ENCODE measurements at places on chromosomes 5 and 9. TPM values are rescaled to one million over a fixed set of nuclear protein-coding genes. Genes with fewer than 3 reads are reported as not detected.
A peak's percentile ranks its signal among the peaks of the same experiment; 100 is the strongest.

DNA sequence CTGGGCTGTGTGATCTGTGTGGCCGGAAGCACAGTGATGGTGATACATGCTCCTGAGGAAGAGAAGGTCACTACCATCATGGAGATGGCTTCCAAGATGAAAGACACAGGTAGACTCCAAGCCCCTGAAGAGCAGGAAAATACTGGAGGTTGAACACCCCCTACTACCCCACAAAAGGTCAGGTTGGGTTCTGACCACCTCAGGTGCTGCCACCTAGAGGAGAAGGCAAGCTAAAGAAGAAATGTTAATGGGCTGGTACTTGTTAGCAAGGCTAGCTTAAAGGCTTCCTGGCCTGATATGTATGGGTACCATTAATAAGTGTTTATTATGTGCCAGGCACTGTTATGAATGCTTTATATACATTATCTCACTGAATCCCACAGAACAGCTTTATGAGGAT, 11.7 kb downstream of the NIPAL4 start:
- H3K4me1 ChIP-seq: peaks cover 2% of the 10 kb centered on the region
- DNase-seq: peak; percentile 80
- no peaks in the 10 kb centered on the region for H3K27me3 ChIP-seq
- no peak overlapping the region for H3K27ac ChIP-seq
- peaks cover 45% of the 10 kb centered on the region for H3K36me3 ChIP-seq

- no peak overlapping the region for H3K27ac ChIP-seq
- no peak overlapping the region for H3K4me3 ChIP-seq
- H3K36me3 ChIP-seq: no peaks in the 10 kb centered on the region
- H3K27me3 ChIP-seq: no peaks in the 10 kb centered on the region
- peaks cover 3% of the 10 kb centered on the region for H3K4me1 ChIP-seq
- DNase-seq: no peak
These were observed 316.8 kb downstream of the NDUFS4 start for GRCh38 chr5:53877243-53877642.

- no peak overlapping the region for H3K27ac ChIP-seq
- no peak for DNase-seq
- H3K36me3 ChIP-seq: no peaks in the 10 kb centered on the region
- no peaks in the 10 kb centered on the region for H3K4me1 ChIP-seq
- H3K4me3 ChIP-seq: no peak overlapping the region
These were observed 10.8 kb upstream of the BTNL3 start for GRCh38 chr5:180977852-180978251.

GRCh38 chr5:90096415-90097081, 313.0 kb downstream of the CETN3 start:
- H3K4me1 ChIP-seq: peaks cover 3% of the 10 kb centered on the region
- no peak overlapping the region for H3K27ac ChIP-seq
- H3K4me3 ChIP-seq: no peak overlapping the region
- DNase-seq: peak; percentile 71

- H3K27me3 ChIP-seq: no peaks in the 10 kb centered on the region
- DNase-seq: no peak
- no peak overlapping the region for H3K4me3 ChIP-seq
These were observed 64.2 kb downstream of the GAPVD1 start for GRCh38 chr9:125325826-125326225.

DNA sequence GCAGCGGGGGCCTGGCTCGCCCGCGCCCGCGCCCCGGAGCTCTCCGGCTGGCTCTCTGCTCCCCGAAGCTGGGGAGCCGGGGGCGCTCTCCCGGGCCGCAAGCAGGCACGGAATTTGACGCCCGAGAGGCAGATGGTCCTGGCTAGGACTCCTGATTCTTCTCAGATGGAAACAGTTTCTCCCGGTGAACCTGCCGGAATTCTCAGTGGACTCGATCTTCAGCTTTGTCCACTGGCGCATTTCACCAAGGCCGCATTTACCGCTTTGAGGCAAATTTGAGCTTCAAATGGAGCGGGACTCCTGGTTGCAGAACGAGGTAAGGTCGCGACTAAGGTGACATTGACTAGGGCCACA, 305.7 kb upstream of the KCNN2 start:
- H3K27me3 ChIP-seq: peaks cover 55% of the 10 kb centered on the region
- peak overlapping the region; percentile 91 for H3K4me3 ChIP-seq
- no peaks in the 10 kb centered on the region for H3K36me3 ChIP-seq
- no peak overlapping the region for H3K27ac ChIP-seq
- DNase-seq: no peak

- no peak overlapping the region for H3K27ac ChIP-seq
- H3K4me1 ChIP-seq: no peaks in the 10 kb centered on the region
- no peak overlapping the region for H3K4me3 ChIP-seq
- peaks cover 73% of the 10 kb centered on the region for H3K36me3 ChIP-seq
These were observed 76.7 kb downstream of the RAB24 start for GRCh38 chr5:177226860-177227259.

DNA sequence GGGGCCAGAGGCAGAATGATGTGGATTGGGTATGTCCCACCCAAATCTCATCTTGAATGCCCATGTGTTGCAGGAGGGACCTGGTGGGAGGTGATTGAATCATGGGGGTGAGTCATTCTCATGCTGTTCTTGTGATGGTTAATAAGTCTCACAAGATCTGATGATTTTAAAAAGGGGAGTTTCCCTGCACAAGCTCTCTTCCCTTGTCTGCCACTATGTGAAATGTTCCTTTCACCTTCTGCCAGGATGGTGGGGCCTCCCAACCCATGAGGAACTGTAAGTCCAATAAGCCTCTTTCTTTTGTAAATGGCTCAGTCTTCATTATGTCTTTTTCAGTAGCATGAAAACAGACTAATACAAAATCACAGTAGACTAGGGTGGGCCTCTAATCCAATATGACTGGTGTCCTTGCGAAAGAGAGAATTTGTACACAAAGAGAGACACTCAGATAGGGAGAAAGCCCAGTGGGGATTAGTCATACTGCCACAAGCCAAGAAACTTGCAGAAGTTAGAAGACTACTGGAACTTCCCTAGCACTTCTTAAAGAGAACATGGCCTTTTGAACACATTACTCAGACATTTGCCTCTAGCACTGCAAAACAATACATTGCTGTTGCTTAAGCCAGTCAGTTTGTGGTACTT, 68.4 kb downstream of the ANXA1 start:
- H3K4me1 ChIP-seq: peaks cover 4% of the 10 kb centered on the region
- H3K27ac ChIP-seq: no peak overlapping the region
- DNase-seq: no peak
- no peaks in the 10 kb centered on the region for H3K36me3 ChIP-seq
- no peak overlapping the region for H3K4me3 ChIP-seq

DNA sequence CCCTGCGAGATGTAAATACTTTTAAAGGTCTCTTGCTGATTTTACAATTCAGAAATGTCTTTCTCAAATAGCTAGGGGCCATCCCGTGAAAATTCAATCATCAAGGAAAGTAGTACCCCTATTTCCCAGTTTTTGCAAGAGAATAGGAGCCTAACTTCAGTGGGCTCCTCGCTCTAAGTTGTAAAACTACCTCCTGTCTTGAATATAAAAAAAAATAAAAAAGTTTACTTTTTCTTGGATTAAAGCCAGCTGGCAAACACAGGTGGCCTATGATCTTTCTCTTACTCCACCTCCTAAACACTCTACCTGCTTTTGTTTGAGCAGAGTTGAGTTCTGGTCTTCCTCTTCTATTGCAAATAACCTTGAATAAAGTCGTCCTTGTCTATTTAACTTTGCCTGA, 79.4 kb downstream of the SLCO4C1 start:
- H3K4me1 ChIP-seq: no peaks in the 10 kb centered on the region
- H3K27ac ChIP-seq: no peak overlapping the region
- no peak overlapping the region for H3K4me3 ChIP-seq
- no peaks in the 10 kb centered on the region for H3K36me3 ChIP-seq
- no peak for DNase-seq

- no peaks in the 10 kb centered on the region for H3K27me3 ChIP-seq
- H3K4me3 ChIP-seq: no peak overlapping the region
- peak overlapping the region; percentile 32 for H3K27ac ChIP-seq
- H3K36me3 ChIP-seq: no peaks in the 10 kb centered on the region
These were observed 17.1 kb downstream of the SCAI start for GRCh38 chr9:125126019-125126746.

DNA sequence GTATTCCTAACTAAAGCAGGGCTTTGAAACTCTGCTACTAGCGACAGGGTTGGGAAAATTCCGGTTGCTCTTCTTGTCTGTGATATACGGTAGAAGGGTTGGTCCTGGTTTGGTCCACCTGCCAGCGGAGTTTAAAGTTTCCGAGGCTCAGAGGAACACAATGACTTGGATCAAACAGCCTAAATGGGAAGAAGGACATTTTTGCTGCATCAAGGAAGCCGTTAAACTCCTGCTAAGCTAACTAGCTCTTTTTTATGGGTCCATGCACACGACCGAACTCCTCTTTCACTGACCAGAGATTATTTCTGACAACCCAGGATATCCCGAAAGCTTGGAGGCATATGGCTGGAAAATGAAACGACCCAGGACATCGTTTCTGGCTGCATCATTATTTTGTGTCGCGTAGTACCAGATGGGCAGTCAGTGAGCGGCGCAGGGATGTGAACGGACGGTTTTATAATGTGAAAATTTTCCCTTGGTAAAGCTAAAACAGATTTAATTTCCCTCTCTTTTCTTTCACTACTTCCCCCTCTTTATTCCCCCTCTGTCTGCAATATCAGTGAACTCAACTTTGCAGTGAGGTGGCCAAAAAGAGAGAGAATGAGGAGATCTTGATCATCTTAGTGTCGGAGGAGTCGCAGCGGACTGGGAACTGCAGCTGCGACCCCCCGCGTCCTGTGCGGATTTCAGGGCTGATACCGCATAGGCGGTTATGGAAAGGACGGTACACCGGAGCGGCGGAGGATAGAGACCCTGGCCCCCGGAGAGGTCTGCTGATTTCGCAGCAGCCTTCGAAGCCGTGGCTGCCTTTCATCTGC, at the start of gene LURAP1L:
Gene LURAP1L (plus strand): TSS at position 160 of the 818 bp plus-strand sequence. CDS start 696 bp downstream, outside the sequence.
- no peaks in the 10 kb centered on the region for H3K36me3 ChIP-seq
- H3K27ac ChIP-seq: no peak within 1 kb of the TSS
- peak; percentile 74 for DNase-seq
- H3K4me3 ChIP-seq: peak within 1 kb of the TSS; percentile 94

DNA sequence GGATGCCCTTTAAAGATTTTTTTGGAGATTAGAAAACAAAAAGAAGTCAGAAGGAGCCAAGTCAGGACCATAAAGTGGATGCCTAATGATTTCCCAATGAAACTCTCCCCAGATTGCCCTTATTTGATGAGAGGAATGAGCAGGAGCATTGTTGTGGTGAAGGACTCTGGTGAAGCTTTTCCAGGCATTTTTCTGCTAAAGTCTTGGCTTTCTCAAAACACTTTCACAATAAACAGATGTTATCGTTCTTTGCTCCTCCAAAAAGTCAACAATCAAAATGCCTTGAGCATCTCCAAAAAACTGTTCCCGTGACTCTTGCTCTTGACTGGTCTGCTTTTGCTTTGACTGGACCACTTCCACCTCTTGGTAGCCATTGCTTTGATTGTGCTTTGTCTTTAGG, 121.8 kb downstream of the CAAP1 start:
- no peaks in the 10 kb centered on the region for H3K4me1 ChIP-seq
- no peak overlapping the region for H3K4me3 ChIP-seq
- H3K27me3 ChIP-seq: no peaks in the 10 kb centered on the region
- H3K27ac ChIP-seq: no peak overlapping the region

- H3K4me1 ChIP-seq: peaks cover 6% of the 10 kb centered on the region
- no peak overlapping the region for H3K4me3 ChIP-seq
- no peak overlapping the region for H3K27ac ChIP-seq
- no peaks in the 10 kb centered on the region for H3K27me3 ChIP-seq
- DNase-seq: no peak
These were observed 398.1 kb downstream of the EBF1 start for GRCh38 chr5:158701406-158702177.

DNA sequence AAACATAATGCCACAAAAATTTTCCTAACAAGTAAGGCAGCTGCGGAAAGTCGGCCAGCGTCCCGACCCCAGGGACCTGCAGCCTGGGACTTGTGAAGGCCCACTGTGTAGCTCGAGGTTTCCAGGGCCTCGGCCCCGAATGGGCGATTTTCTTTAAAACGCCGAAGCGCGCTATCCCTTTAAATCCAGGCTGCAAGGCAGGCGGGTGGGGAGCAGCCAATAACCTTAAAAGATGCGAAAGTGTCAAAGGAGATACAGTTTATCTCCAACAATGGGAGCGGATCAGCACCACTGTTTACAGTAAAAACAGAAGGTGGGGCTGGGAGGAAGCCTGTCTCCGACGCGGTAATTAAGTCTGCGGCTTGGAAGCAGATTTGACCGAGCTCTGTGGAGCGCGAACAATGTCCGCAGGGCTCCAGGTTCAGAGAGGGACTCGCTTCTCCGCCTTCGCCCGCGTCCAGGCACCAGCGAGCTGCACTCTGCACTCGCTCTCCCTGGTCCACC, 1.7 kb upstream of the ZSWIM6 start:
- peak overlapping the region; percentile 97 for H3K27ac ChIP-seq
- H3K36me3 ChIP-seq: no peaks in the 10 kb centered on the region
- peak; percentile 89 for DNase-seq
- peaks cover 7% of the 10 kb centered on the region for H3K4me1 ChIP-seq

- H3K27ac ChIP-seq: no peak overlapping the region
- DNase-seq: no peak
- no peaks in the 10 kb centered on the region for H3K27me3 ChIP-seq
- H3K4me1 ChIP-seq: peaks cover 4% of the 10 kb centered on the region
- H3K36me3 ChIP-seq: no peaks in the 10 kb centered on the region
- no peak overlapping the region for H3K4me3 ChIP-seq
These were observed 79.4 kb upstream of the NREP start for GRCh38 chr5:111836426-111836825.

DNA sequence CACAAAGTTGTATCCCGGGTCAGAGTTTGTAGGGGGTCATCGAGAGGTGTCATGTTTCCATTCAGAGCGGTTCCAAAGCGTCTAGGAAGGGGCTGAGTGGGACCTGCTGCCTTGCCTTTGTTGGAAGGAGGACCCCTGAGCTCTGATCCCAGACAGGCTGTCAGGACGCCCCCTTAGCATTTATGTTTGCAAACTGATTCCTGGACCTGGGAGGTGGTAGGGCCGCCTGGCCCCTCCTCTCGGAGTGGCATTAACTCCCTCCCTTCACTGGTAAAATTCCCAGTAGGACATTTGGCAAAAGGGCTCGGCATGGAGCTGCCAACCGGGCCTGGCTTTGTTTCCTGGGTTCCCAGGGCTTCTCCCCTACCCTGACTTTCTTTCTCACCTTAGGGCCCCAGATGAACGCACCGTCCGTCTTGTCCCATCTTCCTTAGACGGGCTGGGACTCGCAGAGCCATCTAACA, 2.5 kb downstream of the JADE2 start:
- H3K36me3 ChIP-seq: no peaks in the 10 kb centered on the region
- peak overlapping the region; percentile 80 for H3K4me3 ChIP-seq
- H3K4me1 ChIP-seq: peaks cover 23% of the 10 kb centered on the region
- H3K27ac ChIP-seq: no peak overlapping the region
- no peak for DNase-seq

- no peak overlapping the region for H3K4me3 ChIP-seq
- no peak overlapping the region for H3K27ac ChIP-seq
- DNase-seq: no peak
- no peaks in the 10 kb centered on the region for H3K36me3 ChIP-seq
- no peaks in the 10 kb centered on the region for H3K4me1 ChIP-seq
- no peaks in the 10 kb centered on the region for H3K27me3 ChIP-seq
These were observed 42.8 kb downstream of the MAST4 start for GRCh38 chr5:66639037-66639436.

GRCh38 chr5:72378639-72379289, 58.6 kb downstream of the PTCD2 start:
- H3K27me3 ChIP-seq: no peaks in the 10 kb centered on the region
- H3K4me1 ChIP-seq: peaks cover 10% of the 10 kb centered on the region
- H3K4me3 ChIP-seq: peak overlapping the region; percentile 18
- DNase-seq: no peak
- H3K36me3 ChIP-seq: no peaks in the 10 kb centered on the region

TTC23L gene
- total RNA-seq: 3.0 TPM

PCDHA1 gene
- 2.5 TPM for total RNA-seq

GCNT4 gene
- 1.1 TPM for total RNA-seq

FBP1 gene
- 0.95 TPM for total RNA-seq

AGXT2 gene
- total RNA-seq: not detected

ADAMTSL2 gene
- 0.18 TPM for total RNA-seq

SLC25A48 gene
- 4.2 TPM for total RNA-seq

C7 gene
- 0.70 TPM for total RNA-seq

SEMA5A gene
- total RNA-seq: 46.8 TPM

Data from endodermal cell (in vitro differentiated cells).